A549 treated with GW870086 at 1 μM for 4 hours (cell line): ENCODE measurements at places on chromosomes 5 and 9. TPM values are rescaled to one million over a fixed set of nuclear protein-coding genes. Genes with fewer than 3 reads are reported as not detected.

The ABLIM3 gene
- 10.7 to 13.6 TPM (median 11.1 TPM) in 5 replicates for total RNA-seq

The C8G gene
- total RNA-seq = 0.85 to 2.9 TPM (median 1.4 TPM) in 5 replicates

The NXNL2 gene
- total RNA-seq = 0.45 to 1.0 TPM (median 0.80 TPM) in 5 replicates

The FAM120A gene
- 62.6 to 84.7 TPM (median 76.5 TPM) in 5 replicates for total RNA-seq

The CNTNAP3 gene
- total RNA-seq = 7.5 to 11.7 TPM (median 10.3 TPM) in 5 replicates

The IL5 gene
- total RNA-seq = not detected in 5 replicates

The PCSK1 gene
- 0.18 to 0.54 TPM (median 0.40 TPM) in 5 replicates for total RNA-seq

The NR5A1 gene
- 0.06 to 0.13 TPM (median 0.10 TPM) in 4 of 5 replicates, not detected in the other for total RNA-seq

The LRRC19 gene
- not detected in 5 replicates for total RNA-seq

The PCDHGC5 gene
- total RNA-seq = 0.05 to 0.06 TPM in 2 of 5 replicates, not detected in the others

The PDLIM7 gene
- total RNA-seq = 65.9 to 84.5 TPM (median 83.1 TPM) in 5 replicates

The ERBIN gene
- total RNA-seq = 20.2 to 36.9 TPM (median 25.3 TPM) in 5 replicates

The ANXA2R gene
- 2.1 to 4.2 TPM (median 3.6 TPM) in 5 replicates for total RNA-seq

The PCDHGA6 gene
- total RNA-seq = 0.13 to 0.26 TPM (median 0.14 TPM) in 5 replicates

The GABRP gene
- not detected in 5 replicates for total RNA-seq

The PPP1R26 gene
- 14.8 to 19.9 TPM (median 19.3 TPM) in 5 replicates for total RNA-seq

The NUTM2F gene
- total RNA-seq = not detected in 5 replicates

The CAMK4 gene
- 0.01 to 0.05 TPM in 2 of 5 replicates, not detected in the others for total RNA-seq

The IQGAP2 gene
- total RNA-seq = 1.7 to 2.1 TPM (median 2.1 TPM) in 5 replicates

The PPP3R2 gene
- total RNA-seq = not detected in 5 replicates

The RELL2 gene
- total RNA-seq = 3.9 to 5.5 TPM (median 4.5 TPM) in 5 replicates

The DDX4 gene
- total RNA-seq = not detected in 5 replicates

The B4GALT1 gene
- 175 to 223 TPM (median 220 TPM) in 5 replicates for total RNA-seq

The CDC20B gene
- total RNA-seq = 0.09 to 0.21 TPM (median 0.10 TPM) in 4 of 5 replicates, not detected in the other

The PKD2L2 gene
- not detected in 5 replicates for total RNA-seq

The BHMT2 gene
- not detected in 5 replicates for total RNA-seq

The EGFL7 gene
- 36.2 to 58.7 TPM (median 55.2 TPM) in 5 replicates for total RNA-seq

The CENPH gene
- total RNA-seq = 24.1 to 31.9 TPM (median 29.1 TPM) in 5 replicates

The PNPLA7 gene
- total RNA-seq = 0.45 to 1.0 TPM (median 0.69 TPM) in 5 replicates

The GCNT1 gene
- total RNA-seq = 2.3 to 4.4 TPM (median 3.8 TPM) in 5 replicates

The PCDH12 gene
- not detected in 5 replicates for total RNA-seq

The GFPT2 gene
- total RNA-seq = 74.4 to 96.5 TPM (median 84.9 TPM) in 5 replicates

The CCDC192 gene
- not detected in 5 replicates for total RNA-seq

The ACTL7A gene
- not detected in 5 replicates for total RNA-seq

The EDIL3 gene
- total RNA-seq = 0.10 to 0.65 TPM (median 0.22 TPM) in 5 replicates

The PHF19 gene
- total RNA-seq = 83.5 to 140 TPM (median 121 TPM) in 5 replicates

The MYORG gene
- total RNA-seq = 3.3 to 5.2 TPM (median 4.6 TPM) in 5 replicates

The PHF24 gene
- total RNA-seq = 0.07 to 0.29 TPM (median 0.16 TPM) in 5 replicates

The SHROOM1 gene
- 7.8 to 10.7 TPM (median 9.6 TPM) in 5 replicates for total RNA-seq

The EGFLAM gene
- total RNA-seq = 0.11 to 0.51 TPM (median 0.17 TPM) in 5 replicates

The PCDHGA7 gene
- total RNA-seq = 0.59 to 1.1 TPM (median 0.95 TPM) in 5 replicates

The WHRN gene
- 4.4 to 7.5 TPM (median 6.8 TPM) in 5 replicates for total RNA-seq

The TRPM6 gene
- 1.5 to 2.0 TPM (median 1.9 TPM) in 5 replicates for total RNA-seq
